CD4-positive, alpha-beta memory T cell (primary cell): ENCODE measurements at places on chromosomes 1 and 21. TPM values are rescaled to one million over a fixed set of nuclear protein-coding genes. Genes with fewer than 3 reads are reported as not detected.

TTC39A gene
- total RNA-seq, result not detected

- peaks cover 25% of the 10 kb centered on the region for H3K4me1 ChIP-seq
- no peaks in the 10 kb centered on the region for H3K36me3 ChIP-seq
- H3K27ac ChIP-seq, result no peak overlapping the region
Observed at GRCh38 chr1:205453466-205453865, 2.4 kb downstream of the BLACAT1 start.

DNA sequence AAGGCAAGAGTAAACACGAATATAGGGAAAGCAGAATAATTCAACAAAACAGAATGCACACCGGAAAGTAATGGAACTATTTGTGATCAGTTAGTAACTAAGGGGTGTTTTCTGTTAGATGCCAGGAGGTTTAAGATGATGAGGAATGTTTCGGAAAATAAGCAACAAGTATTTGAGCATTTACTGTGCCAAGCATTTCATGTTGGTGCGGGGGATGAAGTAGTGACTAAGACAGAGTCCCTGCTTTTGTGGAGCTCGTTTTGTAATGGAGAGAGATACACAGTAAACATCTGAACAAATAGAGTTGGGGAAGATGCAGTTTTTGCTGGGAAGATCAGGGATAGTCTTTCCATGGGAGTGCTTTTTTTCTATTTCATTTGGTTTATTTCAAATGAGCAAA, 78.7 kb downstream of the DYRK1A start:
- no peak for DNase-seq
- no peaks in the 10 kb centered on the region for H3K36me3 ChIP-seq
- H3K4me1 ChIP-seq, result peaks cover 96% of the 10 kb centered on the region
- no peak overlapping the region for H3K27ac ChIP-seq
- no peaks in the 10 kb centered on the region for H3K27me3 ChIP-seq
- H3K4me3 ChIP-seq, result no peak overlapping the region

GRCh38 chr1:206511362-206512057, 4.2 kb downstream of the RASSF5 start:
- no peak for DNase-seq
- peaks cover 4% of the 10 kb centered on the region for H3K27me3 ChIP-seq
- H3K36me3 ChIP-seq, result no peaks in the 10 kb centered on the region
- no peak overlapping the region for H3K27ac ChIP-seq

DNA sequence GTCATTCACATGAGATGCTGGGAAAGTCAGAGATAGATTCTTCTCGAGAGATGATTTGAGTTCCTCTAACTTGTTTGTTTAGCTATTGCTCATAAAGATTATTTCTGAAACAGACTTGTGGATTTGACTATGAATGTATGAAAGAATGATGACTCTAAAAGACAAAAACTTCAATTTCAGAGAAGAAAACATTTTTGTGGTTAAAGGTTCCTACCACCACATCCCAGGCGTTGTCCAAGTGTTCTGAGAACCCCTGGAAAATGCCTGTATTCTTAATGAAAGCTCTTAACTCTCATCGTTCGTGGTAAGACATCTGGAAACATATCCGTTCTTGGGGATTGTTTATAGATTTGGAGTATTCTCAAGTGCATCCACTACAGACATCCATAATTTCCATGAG, 228.7 kb downstream of the BARHL2 start:
- H3K4me3 ChIP-seq, result no peak overlapping the region
- H3K27me3 ChIP-seq, result no peaks in the 10 kb centered on the region
- no peaks in the 10 kb centered on the region for H3K36me3 ChIP-seq

DNA sequence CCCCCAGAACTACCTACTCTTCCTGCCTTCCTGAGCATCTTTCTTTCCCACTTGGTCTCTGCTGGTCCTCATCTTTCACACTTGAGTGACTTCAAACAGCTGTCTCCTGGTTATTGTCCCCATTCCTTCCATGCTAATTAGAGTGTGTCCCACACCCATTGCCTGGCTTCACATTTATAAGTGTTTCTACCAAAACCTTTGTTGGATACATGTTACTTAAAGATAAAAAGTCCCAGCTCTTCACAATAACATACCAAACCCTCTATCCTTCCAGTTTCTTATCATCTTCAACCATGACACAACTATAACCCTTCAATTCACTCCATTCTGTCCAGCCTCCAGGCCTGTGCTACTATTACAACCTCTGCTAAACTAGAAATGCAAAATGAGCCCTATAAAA, 41.0 kb downstream of the VCAM1 start:
- no peaks in the 10 kb centered on the region for H3K27me3 ChIP-seq
- H3K4me3 ChIP-seq, result no peak overlapping the region
- no peak for DNase-seq
- no peaks in the 10 kb centered on the region for H3K36me3 ChIP-seq
